ENCODE measurements at places on chromosomes 3 and 15.

- DNase-seq: no peak
Measured at GRCh38 chr15:32864051-32864450, 146.2 kb downstream of the GREM1 start.

DNA sequence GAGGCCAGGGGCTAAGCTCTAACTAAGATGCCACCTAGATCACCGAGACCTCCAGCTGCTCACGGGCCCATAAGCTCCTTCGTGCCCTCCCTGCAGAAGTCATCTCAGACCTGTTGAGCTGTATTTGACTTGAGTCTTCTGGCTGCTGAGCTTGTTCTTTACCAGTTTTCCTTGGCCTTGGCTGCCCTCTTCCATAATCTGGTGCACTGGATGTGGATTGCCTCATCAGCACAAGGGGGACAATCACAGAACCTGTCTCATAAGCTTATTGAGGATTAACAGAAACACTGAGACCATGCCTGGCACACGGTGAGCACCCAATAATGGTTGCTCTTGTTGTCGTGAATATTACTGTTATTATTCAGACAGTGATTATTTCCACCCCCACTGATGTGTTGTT lies 101.1 kb downstream of the EPHB1 start:
- DNase-seq: no peak

DNA sequence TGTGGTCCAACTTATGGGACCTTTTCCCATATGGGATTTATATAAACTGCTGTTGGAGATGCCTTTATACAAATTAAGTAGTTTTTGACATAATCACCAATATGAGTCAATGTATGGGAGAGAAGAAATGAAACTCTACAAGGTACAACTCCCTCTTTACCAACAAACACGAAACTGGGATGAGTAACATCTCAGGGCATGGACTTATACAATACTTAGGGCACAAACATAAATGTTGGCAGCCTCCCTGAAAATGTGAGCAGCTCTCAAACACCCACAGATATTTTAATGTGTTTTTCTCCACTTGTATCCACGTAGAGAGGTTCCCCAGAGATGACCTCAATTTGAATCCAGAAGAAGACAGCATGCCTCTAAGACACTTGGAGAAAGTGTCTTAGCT lies 161.6 kb downstream of the MAGI1 start:
- DNase-seq: no peak

DNA sequence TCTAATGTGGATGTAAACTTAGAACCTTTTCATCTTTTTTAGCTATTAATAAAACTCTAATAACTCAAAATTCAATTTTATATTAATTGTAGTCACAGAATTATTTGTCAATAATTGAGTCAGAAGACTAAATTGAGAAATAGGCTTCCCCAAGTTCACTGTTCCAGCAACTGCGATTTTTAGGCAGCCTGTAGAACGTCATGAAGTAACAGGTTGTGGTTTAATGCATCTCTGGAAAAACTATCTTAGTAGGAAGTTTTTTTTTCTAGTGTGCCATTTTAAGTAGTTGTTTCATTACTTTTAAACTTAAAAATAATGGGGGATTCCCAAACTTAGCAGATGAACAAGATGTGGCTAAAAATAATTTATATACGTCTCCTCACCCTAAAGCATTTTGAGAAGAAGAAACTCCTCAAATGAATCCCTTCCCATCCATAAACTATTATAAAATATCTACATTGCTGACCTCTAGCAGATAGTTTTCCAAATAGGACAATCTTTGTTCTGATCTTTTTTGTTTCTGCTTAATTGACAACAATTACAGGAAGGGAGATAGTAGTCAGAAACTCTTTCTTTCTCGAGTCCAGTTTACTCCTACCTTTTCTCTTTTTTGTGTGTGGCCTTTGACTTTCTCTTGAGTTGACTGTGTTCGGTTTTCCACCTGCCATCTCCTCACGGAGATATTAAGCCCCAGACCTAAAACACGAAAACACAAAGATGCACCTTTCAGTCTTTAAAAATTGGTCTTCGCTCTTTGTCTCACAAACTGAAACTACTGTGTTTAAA lies 43.1 kb downstream of the LRCH3 start:
- no peak for DNase-seq

- DNase-seq: no peak
Measured at GRCh38 chr3:64575211-64575844, 112.5 kb downstream of the ADAMTS9 start.

- no peak for DNase-seq
Measured at GRCh38 chr3:172065527-172065926, 26.1 kb downstream of the FNDC3B start.
